ENCODE measurements at places on chromosomes 1 and 21. TPM values are rescaled to one million over a fixed set of nuclear protein-coding genes. Genes with fewer than 3 reads are reported as not detected.
A peak's percentile ranks its signal among the peaks of the same experiment; 100 is the strongest.

- no peak for DNase-seq
Measured at GRCh38 chr1:94772230-94772641, 47.9 kb upstream of the SLC44A3 start.

The IKBKE gene
- total RNA-seq, result 9.9 TPM

DNA sequence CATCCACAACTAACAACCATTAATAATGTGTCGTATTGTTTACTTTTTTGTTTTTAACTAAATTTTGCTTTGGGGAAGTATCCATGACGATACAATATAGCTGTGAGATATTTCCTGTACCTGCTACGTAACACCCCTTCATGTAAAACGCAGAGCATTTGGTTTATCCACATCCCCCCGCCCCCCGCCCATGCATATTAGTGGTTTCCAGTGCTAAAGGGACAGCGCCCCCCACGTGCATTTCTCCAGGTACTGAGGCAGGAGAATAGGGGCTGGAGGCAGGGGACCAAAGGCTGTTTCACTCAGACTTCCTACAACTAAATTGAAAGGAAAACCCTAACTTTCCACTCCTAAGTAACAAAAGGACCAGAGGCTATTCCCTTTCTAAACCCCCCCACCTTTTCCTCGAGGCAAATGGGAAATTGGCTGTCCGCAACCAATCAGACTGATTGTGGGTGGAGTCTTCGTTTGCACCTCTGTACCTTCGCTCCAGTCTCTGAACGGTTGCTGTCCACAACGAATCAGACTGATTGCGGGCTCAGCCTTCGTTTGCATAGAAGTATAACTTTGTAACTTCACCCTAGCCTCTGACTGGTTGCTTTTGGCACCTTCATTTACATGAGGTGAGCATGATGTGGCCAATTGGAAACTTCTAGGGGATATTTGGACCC lies 12.2 kb upstream of the RIPK4 start:
- DNase-seq, result peak; percentile 39

GRCh38 chr1:171217658-171218443 lies 30.4 kb upstream of the FMO1 start:
- DNase-seq, result no peak

Measured in mesenteric fat pad (tissue), 1 donor.